ENCODE measurements at places on chromosomes 7 and 10. TPM values are rescaled to one million over a fixed set of nuclear protein-coding genes. Genes with fewer than 3 reads are reported as not detected.

DNA sequence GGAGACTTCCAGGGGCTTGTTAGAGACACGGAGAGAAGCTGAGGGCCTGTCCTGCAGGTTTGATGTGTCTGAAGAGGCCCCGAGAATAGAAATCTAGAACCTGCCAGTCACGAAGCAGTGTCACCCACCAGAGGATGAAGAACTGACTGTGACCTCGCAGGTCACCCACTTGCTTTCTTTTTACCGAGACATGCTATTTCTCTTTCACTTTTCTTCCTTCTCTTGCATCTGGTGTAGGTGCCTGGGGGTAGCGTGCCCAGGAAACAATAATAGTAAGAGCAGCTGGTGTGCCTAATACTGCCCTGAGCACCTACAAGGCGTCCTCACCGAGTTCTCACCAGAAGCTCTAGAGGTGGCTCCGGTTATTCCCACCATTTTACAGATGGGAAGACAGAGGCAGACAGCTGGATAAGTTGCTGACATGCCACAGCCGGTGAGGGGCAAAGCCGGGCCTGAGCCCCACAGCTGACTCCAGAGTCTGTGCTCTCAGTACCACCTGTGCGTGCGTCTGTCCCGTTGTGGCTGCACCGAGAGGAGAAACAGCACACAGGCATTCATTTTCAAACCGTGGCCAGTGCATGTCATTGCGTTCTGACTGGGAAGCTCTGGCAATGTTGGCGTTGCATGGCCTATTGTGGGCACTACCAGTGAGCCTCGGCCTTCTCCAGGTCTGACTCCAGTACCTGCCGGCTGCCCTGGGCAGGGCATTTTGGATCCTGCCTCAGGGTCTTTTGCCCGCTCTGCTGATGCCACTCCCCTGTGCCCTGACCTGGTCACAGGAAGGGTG lies 7.8 kb downstream of the CHST3 start:
- DNase-seq: no peak

- DNase-seq: no peak
These were observed 36.8 kb upstream of the ARMS2 start for GRCh38 chr10:122417667-122418066.

- no peak for DNase-seq
These were observed 42.3 kb upstream of the MDFIC start for GRCh38 chr7:114879554-114879953.

ZNF138 gene
- total RNA-seq: 10.7 TPM

POR gene
- total RNA-seq: 22.9 TPM
